ENCODE measurements at places on chromosomes 7 and 10.

DNA sequence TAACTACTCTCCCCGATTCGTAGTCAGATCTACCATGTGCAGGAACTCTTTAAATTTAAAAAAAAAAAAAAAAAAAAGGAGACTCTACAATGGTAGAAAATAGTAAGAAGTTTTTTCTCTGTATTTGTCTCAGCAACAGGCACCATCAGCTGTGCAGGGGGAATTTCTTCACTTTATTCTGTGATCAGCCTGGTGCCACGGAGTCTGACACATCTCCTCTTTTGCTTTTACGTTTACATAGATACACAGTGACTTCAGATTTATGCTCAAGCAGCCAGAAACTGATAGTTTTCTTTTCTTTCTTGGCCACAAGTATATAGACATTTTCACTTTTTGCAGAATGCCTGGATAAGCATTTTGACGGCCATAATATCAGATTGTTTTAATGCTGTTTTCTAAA lies 190.6 kb upstream of the AKR1E2 start:
- no peak for DNase-seq

DNA sequence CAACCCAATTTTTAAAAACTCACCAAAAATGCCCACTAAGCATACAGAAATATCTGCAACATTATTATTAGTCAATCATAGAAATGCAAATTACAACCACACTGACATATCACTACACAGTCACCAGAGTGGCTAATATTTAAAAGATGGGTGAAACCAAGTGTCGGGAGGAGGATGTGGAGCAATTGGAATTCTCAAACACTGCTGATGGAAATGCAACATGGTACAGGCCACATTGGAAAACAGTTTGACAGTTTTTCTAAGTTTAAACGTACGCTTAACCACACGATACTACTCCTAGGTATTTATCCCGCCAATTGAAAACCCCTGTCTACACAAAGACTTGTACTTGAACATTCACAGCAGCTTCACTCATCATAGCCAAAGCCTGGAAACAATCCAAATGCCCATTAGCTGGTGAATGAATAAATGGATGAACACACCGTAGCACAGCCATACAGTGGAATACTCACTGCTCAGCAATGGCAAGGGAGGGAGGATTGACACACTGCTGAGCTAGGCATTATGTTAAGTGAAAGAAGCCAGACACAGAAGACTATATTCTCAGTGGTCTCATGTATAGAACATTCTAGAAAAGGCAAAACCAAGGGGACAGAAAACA lies 16.3 kb downstream of the GCK start:
- no peak for DNase-seq

DNA sequence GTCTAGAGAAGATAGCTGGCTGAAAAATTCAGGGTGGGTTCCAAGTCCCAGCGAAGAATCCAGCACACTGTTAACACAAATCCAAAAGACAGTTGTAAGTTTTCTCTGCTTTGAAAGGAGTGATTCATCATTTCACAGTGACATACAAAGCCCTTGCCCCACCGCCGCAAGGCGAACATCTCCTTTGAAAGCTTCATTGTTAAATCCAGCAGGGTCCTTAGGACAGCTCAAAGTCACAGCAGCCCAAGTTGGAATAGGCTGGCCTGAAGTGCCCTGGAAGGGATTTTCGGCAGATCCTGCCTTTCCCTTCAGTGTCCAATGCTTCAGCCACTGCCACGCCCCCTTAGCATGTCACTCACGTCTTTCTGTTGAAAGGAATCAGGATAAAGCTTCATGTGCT lies 526.1 kb downstream of the CALN1 start:
- DNase-seq, result no peak

DNA sequence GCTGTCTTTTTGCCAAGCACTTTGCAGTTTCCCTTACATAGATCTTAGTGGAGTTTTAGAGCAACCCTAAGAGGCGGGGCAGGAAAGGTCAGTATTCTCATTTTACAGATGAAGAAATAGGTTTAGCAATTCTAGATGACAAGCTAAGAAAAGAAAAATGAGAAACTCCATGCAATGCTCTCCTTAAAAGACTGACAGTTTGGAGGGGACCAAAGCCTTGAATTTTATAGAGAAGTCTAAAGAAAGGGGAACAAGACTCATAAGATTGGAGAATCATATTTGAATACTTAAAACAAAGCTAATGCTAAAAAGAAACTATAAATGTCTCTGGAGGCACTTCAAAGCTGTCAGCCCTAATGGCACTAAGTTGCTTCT lies 19.6 kb downstream of the CEP55 start:
- DNase-seq, result no peak

DNA sequence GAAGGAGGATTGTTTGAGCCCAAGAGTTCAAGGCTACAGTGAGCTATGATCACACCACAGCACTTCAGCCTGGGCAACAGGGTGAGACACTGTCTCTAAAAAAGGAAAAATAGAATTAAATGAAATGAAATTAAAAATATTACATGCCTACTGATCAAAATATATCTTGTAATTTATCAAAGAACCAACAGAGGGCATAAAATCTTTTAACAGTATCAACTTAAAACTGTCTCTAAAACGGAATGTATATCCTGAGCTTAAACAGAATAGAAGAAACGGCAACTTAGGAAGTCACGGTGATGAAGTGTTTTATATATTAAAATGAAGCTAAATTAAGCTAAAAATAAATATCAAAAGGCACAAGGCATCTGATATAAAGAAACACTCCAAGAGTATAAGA lies 78.8 kb downstream of the MTPAP start:
- no peak for DNase-seq

DNA sequence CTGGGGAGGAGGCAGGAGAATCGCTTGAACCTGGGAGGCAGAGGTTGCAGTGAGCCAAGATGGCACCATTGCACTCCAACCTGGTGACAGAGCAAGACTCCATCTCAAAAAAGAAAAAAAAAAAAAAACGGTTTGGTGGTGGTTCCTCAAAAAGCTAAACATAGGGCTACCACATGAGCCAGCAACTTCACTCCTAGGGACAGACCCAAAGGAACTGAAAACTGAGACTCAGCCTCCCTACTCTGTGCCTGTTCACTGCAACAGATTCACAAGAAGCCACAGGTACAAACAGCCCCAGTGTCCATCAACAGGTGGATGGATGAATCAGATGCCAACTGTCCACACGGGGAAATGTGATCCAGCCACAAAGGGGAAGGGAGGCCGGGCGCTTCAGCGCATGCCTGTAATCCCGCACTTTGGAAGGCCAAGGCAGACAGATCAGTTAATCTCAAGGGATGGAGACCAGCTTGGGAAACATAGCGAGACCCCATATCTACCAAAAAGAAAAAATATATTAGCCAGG lies 79.1 kb upstream of the TNRC18 start:
- no peak for DNase-seq

- DNase-seq, result no peak
These were observed 5.1 kb downstream of the CCDC71L start for GRCh38 chr7:106655703-106656498.

- DNase-seq, result no peak
These were observed 320.2 kb downstream of the AHR start for GRCh38 chr7:17618652-17618974.
